CD4-positive, alpha-beta memory T cell (primary cell): ENCODE measurements at places on chromosomes 6 and 20. TPM values are rescaled to one million over a fixed set of nuclear protein-coding genes. Genes with fewer than 3 reads are reported as not detected.

XKR7 gene
- not detected for total RNA-seq

HLA-DQA1 gene
- 6.7 TPM for total RNA-seq

GPR6 gene
- not detected for total RNA-seq

DNA sequence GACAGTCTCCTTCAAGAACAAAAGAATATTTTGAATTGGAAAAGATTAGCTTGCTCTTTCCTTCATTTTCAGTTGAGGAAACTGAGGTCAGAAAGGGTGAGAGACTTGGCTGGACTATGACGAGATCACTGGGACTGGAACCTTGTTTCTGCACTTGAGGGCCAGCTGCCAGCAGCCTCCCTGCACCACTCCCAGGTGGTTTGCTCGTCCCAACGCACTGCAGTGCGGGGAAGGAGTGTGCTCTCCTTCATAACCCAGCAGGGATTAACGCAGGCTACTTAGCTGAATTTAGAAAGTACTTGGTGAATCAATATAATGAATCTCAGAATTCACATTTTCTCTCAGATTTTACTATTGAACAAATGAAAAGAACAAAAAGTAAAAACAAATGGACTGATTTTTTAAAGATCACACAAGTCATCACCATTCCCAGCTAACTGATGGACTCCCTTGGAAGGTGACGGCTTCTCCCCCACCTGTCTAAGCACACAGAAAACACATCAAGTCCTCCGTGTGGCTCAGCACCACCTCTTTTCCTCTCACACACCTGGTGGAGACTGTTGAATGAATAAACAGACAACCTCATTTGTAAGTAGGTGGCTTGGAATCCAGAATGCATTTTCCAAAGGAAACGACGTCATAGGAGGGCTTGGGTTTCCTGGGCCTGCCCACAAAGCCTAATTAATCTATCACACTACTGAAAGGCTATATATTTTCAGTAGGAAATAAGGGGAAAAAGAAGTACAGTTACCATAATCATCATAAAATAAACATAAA lies 121.0 kb downstream of the QRSL1 start:
- no peaks in the 10 kb centered on the region for H3K36me3 ChIP-seq
- no peaks in the 10 kb centered on the region for H3K4me1 ChIP-seq
- H3K4me3 ChIP-seq, result no peak overlapping the region
- DNase-seq, result no peak

GRCh38 chr6:3859878-3860552 lies 10.8 kb downstream of the FAM50B start:
- no peaks in the 10 kb centered on the region for H3K27me3 ChIP-seq
- DNase-seq, result no peak
- H3K4me1 ChIP-seq, result no peaks in the 10 kb centered on the region
- no peak overlapping the region for H3K27ac ChIP-seq

DNA sequence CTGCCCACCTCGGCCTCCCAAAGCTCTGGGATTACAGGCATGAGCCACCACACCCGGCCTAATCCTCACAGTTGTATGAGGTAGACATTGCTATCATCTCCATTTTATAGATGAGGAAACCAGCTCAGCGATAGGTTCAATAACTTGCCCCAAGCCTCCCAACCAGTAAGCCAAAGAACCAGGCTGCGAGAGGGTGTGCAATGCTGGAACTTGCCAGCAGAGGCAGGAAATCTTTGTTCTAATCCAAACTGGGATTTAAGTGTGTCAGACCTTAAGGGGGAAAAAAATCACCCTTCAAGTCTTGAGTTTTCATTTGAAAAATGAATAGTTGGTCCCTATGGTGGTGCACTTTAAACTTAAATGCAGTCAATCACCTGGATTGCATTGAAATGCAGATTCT lies 20.1 kb upstream of the RNGTT start:
- H3K4me3 ChIP-seq, result no peak overlapping the region
- H3K36me3 ChIP-seq, result no peaks in the 10 kb centered on the region
- no peak for DNase-seq
- H3K27ac ChIP-seq, result no peak overlapping the region
- H3K4me1 ChIP-seq, result no peaks in the 10 kb centered on the region

DNA sequence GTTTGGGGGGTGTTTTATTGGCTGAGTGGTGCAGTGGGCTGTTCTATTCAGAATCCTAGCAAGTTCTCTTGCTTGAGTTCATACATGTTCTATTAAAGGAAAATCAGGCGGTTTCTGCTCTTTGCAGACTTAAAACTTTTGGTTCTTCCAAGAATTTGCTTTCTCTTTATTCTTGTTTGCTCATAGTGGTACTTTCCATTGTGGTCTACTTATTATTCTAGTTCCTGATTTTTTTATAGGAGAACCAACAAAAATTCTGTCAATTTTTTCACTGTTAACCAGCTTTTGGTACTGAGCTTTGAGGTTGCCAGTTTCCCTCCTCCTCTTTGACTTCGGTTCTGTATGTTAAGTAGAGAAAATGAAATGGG lies 6.7 kb downstream of the AFDN start:
- no peak overlapping the region for H3K27ac ChIP-seq
- H3K4me1 ChIP-seq, result peaks cover 12% of the 10 kb centered on the region
- H3K27me3 ChIP-seq, result no peaks in the 10 kb centered on the region
- no peaks in the 10 kb centered on the region for H3K36me3 ChIP-seq
- DNase-seq, result no peak

DNA sequence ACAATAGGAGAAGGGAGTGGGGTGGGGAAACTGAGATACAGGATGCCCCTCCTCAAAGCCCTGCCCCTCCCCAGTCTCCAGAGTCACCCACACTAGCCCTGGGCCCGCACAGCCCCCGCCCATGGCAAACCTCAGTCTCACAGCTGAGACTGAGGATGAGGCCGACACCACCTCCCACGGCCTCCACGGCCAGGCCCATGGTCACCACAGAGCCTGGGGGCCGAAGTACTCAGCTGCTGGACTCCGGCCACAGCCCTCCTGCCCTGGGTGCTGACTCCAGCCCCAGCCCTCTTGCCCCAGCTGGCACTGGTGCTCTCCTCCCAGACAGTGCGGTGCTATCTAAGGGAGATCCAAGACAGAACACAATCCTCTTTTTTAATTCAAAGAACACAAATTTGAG lies 176.1 kb downstream of the TTLL2 start:
- no peak for DNase-seq
- no peak overlapping the region for H3K4me3 ChIP-seq
- no peaks in the 10 kb centered on the region for H3K4me1 ChIP-seq
- no peaks in the 10 kb centered on the region for H3K27me3 ChIP-seq
- H3K36me3 ChIP-seq, result no peaks in the 10 kb centered on the region
- no peak overlapping the region for H3K27ac ChIP-seq
